ENCODE measurements at places on chromosomes 4 and X.

DNA sequence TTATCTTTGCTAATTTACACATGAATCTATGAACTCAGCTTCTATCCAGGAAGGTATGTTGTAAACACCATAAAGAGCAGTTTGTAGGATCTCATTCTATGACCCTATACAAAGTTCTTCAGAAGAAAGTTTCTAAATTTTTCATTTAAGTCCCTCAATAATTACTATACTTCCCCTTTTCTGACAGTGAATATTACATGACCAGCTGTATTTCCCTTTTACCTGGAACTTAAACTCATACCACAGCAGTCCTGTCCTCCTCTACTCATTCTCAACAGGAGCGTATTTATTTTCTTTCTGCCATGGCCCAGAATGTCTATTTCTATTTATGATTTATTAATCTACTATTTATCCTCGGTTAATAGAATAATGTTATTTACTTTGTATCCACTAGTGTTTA lies 15.8 kb downstream of the RASGEF1B start:
- no peak for DNase-seq

DNA sequence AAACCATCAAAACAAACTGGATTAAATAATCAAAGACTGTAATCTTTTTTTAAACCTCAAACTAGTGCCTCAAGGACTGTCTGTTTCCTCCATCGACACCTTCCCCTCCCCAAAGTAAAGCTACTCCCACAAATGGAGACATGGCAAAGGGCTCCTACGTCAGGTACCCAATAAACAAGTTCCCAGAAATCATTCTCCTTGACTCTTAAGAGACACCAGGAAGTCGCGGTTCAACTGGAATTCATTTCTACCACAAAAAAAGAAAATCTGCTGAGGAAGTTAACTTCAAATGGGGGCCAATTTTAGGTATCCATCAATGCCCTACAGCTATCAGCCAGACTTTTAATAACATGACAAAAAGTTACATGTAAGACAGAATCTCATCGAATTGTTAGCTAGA lies 2.5 kb downstream of the RPS4X start:
- DNase-seq: no peak

DNA sequence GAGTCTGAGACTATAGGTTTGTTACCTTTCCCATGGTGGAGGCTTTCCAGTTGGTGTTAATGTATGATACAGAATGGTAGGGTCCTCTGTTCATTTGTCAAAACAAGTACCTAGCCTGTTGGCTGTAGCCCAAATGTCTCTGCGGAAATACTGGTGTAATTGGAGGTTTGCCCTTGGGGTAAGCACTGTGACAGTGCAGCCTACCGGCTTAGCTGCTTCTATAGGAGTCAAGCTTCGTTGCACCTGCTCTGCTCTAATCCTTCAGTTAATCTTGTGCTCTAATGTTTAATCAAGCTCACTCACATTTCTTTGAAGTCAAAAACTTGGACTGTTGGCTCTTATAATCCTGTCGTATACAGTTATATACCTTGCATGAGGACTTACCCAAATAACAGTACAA lies 203.4 kb downstream of the CCNG2 start:
- DNase-seq: no peak

GRCh38 chrX:106599411-106599810 lies 12.4 kb upstream of the RADX start:
- no peak for DNase-seq

DNA sequence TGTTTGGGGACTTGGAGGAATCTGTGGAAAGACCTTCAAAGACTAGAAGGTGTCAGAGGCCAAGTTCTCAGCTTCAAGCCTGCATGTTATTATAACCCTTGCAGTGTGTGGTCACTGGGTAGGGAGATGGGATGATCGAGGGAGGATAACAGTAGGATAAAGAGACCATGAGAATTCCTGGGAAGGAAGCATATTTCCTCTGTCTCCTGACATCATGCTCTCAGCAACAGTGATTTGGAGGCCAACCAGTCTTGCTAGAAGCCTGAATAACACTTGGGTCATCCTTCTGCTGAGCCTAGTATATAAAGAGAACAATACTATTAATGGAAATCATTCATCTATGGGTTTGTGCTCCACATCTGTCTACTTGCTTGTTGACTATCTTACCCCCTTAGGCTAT lies 40.9 kb upstream of the ANXA3 start:
- DNase-seq: no peak

DNA sequence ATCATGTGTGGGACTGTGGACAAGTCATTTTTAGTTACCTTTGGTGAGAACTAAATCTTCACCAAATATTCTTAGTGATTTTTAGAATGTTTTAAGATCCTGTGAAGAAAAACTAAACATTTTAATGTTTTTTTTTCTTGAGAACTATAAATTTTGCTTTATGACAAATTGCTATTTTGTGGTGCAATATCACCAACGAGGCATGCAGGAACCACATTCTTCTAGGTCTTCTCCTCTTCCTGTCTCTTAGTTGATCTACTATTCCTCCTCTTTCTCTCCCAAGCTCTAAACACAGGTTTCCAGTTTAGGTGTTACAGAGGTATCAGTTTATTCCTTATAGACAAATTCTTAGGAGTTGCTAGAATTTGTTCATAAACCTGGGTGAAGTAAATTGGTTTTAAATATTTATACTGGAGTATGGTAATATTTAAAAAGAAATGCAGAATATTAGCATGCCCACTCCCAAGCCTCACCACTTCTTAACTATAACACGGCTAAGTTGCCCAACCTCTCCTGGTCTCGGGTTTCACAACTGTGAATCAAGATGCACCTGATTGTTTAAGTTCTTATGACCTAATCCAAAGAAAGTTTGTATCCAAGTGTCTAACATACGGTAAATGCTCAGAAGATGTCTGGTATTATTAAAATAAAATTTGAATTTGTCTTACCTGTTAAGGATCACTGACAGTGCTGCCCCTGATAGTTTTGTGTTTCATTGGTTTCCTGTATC lies 56.5 kb upstream of the CLNK start:
- DNase-seq: no peak

DNA sequence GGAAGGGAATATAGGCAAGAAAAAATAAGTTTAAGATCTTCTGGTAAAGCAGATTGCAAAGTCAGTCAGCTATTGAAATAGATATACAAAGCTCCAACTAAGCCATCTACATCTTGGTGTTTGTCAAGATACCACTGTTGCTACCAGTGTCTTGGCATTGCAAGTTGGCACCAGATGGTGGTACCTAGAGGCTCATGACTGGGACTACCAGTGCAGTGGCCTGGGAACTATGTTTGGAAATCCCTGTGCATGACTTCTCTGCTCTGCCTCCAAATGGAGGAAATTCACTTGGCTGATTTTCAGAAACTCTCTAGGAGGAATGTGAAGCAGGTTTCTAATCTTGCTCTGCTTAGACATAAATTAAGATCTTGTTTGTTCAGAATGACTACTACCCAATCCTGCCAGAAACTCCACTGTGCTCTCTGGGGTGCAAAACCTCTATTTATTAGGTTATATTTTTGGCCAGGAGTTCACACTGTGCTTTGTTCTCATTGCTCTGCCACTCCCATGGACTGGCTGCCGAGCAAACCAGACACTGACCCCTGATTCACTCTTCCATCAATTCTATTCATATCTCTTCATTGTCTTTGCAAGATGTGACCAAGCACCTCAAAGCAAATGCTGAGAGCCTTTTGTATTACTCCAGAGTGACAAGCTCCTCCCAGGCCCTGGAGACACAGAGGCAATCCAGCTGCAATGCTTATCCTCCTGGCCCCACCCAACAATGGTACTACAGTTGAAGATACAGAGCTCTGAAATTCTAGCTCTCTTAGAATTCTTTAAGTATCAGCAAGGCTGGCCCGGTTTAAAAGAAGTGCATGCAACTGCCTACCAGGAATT lies 272.3 kb upstream of the FGF16 start:
- DNase-seq: no peak

- DNase-seq: no peak
Observed at GRCh38 chr4:123922847-123923246, 526.3 kb downstream of the SPRY1 start.

GRCh38 chr4:19403786-19404370 lies 847.8 kb upstream of the SLIT2 start:
- DNase-seq: no peak

GRCh38 chr4:118680808-118681207 lies 4.4 kb upstream of the METTL14 start:
- no peak for DNase-seq

GRCh38 chrX:16039834-16040233 lies 83.5 kb upstream of the GRPR start:
- no peak for DNase-seq

DNA sequence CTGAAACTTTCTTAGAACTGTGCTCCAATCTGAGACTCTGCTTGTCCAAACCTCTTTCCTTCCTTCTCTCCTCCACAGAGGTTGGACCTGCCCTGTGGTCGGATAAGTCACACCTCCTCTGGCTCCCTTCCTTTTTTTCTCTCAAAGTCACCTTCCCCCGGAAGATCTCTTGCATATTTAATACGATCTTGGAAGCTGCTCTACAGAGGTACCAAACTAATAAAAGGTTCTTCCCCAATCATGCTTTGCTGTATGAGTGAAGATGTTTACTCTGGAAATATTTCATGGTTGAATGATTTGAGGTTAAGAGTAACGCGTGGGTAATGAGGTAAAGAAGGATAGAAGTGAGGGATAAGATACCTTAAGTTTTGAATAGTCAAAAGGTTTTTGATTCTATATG lies 166.0 kb downstream of the ATG4A start:
- DNase-seq: no peak

DNA sequence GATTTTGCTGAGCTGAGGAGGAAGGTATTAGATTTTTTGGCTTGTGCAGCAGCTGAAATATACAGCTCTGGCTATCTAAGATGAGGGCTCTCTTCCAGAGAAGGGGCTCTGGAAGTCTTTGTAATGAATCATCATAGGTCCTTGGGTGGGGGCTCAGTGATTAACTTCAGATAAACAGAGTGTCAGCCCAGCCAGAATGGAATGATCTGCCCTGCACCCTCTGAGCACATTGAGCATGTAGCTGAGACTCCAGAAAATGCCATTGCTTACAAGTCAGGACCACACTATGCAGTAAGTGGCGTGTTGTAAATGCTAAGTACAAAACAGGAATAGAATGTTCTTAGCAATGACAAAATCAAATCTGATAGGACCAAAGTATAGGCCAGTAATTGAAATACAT lies 836.0 kb downstream of the PDHA2 start:
- no peak for DNase-seq

GRCh38 chrX:118780509-118780908 lies 43.1 kb upstream of the ZCCHC12 start:
- DNase-seq: no peak

- no peak for DNase-seq
Observed at GRCh38 chr4:3160438-3160837, 86.0 kb downstream of the HTT start.

GRCh38 chr4:72805284-72805683 lies 236.3 kb upstream of the ADAMTS3 start:
- no peak for DNase-seq
